Fibroblast of the aortic adventitia (primary cell): ENCODE measurements at places on chromosomes 3 and 15.

DNA sequence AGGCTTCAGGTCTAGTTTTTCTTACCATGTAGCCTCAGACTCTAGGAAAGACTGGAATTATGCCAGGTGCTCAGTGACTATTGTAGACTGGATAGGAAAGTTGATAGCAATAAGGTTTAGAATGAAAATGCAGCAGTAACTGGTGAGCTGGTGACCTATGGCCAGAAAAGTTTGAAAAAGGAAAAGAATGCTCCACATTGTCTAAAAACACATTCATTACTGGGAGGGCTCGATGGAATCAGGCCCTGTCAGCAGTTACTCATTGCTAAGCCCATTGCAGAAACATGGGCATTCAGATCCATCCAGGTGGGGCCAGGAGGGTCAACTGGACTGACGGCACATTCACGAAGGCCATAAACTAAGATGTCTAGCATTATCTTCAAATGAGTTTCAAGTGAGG lies 8.7 kb upstream of the MBNL1 start:
- peak; percentile 56 for DNase-seq

DNA sequence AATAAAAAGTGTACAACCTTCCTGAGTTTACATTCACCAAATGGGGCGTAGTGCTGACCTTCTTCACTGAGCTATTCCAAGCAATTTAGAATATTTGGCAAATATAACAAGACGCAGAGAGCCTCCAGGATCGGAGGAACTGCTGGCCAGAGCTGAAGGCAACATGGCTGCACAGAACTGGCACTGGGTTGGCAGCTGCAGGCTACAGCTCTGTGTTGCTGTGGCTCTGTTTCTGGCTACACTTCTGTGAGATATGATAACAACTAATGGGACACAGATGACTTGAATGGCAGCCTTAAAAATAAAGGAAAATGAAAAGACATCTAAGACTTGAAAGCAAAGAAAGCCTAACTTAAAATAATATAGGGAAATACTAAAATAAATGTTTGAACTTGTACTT lies 10.8 kb upstream of the SLC6A20 start:
- no peak for DNase-seq

GRCh38 chr3:196757876-196758739 lies 18.5 kb downstream of the PAK2 start:
- DNase-seq, result peak; percentile 59

DNA sequence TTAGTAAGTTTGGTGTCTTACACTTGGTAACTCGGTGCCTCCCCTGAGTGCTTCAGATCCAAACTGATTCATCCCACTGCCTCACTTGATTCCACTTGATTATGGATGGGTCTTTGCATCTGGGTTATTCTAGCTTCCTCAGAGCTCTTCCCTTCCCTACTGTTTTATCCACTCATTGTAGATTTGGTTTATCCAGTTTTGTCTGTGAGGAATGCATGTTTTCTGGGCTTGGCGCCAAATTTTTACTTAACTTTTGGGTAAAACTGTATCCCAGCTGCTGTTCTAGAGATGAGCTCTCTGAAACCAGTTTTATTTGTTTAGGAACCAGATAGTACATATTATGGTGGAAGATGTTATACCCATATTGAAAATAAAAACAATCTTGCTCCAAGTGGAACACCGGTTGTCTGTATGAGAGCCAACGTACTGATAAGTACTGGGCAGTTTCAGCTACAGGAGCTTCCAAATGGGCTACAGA lies 20.9 kb downstream of the RAD54L2 start:
- peak; percentile 86 for DNase-seq

GRCh38 chr15:70254311-70254869 lies 156.7 kb upstream of the TLE3 start:
- DNase-seq, result no peak

DNA sequence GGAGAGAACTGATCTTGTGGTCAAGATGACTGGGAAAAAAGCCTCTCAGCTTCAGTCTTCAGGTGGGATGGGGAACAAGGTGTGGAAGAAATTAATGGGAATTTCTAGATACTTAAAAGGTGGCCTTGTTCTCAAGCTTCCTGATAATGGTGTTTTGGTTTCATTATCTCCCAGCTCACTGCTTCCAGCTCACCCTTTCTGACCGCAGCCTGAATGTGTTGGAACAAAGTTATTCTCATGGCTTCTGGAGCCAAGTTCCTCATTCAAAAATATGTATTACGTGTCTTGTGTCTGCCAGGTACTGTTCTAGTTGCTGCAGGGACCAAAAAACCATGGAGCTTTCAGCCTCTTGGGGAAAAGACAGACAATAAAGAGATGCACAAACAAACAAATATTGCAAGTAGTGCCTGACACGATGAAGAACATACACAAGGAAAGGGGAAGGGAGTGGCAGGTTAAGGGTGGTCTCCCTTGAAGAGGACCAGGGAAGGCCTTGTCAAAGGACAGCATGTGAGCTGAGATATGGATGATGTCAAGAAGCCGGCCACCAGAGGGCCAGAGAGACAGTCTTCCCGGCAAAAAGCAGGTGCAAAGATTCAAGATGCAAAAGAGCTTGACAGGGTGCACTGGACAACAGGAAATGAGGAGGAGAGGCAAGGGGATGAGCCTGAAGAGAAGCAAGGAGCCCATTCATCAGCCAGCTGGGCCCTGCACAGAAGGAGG lies 35.5 kb downstream of the ARRDC4 start:
- DNase-seq, result peak; percentile 43

DNA sequence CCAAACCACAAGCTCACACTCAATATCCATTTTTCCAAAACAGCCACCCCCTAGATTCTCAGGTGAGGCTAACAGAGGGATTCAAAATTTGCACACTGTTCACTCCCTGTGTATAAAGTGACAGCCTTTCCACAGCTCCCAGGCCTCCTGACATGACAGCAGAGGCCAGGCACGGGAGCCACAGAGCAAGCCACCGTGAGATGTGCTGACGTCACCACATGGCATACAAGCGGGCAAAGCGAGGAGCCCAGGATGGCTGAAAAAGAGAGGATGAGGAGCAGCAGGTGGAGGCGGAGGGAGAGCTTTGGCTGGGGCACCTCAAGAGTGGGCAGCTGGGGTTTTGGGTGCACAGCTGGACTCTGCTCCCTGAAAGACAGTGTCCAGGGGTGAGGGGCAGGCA lies 27.1 kb downstream of the EHD4 start:
- DNase-seq, result no peak

DNA sequence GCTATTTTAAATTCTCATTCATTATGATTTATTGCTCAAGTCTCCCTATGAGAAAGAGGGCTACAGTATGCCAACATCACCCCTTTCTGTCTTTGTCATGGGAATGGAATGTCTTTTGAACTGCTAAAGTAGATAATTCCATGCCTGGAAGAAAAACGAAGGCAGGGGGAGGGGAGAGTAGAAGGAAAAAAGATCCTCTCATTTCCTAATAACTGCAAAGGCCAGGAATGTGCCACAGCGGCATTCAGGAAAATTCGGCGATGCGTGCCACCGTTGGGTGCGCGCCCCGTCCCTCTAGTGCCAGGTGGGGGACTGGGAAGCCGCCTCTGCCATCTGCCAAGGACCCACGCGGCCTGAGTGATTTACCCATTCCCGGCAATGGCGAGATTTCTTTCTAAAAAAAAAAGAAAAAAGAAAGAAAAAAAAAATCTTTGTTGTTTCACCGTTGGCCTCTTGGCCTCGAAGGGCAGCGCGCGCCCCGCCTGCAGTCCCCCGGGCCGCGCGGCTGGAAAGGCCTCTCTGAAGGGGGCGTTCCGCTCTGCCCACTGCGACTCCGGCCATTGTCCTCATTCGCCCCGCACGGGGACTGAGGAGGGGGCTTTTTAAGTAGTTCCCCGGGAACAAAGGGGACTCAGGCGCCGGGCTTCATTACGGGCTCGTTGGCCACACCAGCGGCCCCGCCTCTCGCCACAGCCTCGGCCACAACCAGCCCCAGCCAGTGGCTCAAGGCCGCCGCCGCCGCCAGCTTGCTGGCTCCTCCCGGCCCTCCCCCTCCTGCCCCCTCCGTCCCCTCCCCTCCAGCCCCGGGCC lies 54.5 kb downstream of the CPN2 start:
- DNase-seq, result peak; percentile 92

DNA sequence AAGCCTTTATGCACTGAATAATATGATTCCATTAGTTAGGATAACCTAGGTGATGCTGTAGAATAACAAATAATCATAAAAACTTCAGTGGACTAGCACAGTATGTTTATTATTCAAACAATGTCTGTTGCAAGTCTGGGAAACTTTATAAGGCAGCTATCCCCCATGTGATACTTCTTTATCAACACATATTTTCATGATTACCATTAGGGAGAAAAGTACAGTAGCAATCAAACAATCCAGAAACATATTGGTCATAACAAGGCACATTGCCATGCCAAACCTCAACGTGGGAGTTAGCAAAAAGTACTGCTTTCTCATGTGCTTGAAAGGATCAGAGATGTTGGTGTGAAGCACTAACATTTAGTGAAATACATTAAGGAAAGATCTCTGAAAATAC lies 35.5 kb downstream of the EOMES start:
- DNase-seq, result peak; percentile 93

- no peak for DNase-seq
Measured at GRCh38 chr3:139444446-139444845, 31.9 kb downstream of the RBP2 start.

GRCh38 chr15:78075490-78076230 lies 1.9 kb downstream of the TBC1D2B start:
- peak; percentile 93 for DNase-seq

- DNase-seq, result no peak
Measured at GRCh38 chr3:17307887-17308286, 423.1 kb downstream of the PLCL2 start.

DNA sequence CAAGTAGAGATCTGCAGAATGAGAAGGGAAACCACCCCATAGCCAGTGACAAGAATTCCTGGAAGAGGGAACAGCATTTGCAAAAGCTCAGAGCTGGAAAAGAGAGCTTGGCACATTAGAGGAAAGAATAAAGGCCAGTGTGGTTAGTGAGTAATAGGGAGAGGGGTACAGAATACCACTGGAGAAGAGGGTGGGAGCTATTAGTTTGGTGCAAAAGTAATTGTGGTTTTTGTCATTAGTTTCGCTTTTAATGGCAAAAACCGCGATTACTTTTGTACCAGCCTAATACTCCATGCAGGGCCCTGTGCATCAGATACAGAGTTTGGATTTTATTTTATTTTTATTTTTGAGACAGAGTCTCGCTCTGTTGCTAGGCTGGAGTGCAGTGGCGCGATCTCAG lies 9.8 kb downstream of the SLC24A1 start:
- DNase-seq, result no peak

DNA sequence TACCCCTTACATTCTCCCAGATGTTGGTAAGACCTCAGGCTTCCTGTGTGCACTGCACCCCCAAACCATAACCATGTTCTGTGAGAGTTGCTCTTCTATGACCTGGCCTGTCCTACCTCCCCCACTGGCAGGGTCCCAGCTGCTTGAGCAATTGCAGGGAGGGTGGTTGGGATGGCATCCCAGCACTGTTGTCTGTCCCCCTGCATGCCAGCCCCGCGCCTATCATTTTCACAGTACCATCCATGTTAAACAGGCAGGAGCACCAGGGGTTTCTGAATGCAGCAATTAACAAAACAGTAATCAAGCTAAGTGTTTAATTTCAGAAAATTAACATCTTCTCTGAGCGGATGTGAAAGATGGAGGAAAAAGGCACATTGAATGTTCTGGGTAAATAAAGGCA lies 345.5 kb downstream of the EPHB1 start:
- no peak for DNase-seq

DNA sequence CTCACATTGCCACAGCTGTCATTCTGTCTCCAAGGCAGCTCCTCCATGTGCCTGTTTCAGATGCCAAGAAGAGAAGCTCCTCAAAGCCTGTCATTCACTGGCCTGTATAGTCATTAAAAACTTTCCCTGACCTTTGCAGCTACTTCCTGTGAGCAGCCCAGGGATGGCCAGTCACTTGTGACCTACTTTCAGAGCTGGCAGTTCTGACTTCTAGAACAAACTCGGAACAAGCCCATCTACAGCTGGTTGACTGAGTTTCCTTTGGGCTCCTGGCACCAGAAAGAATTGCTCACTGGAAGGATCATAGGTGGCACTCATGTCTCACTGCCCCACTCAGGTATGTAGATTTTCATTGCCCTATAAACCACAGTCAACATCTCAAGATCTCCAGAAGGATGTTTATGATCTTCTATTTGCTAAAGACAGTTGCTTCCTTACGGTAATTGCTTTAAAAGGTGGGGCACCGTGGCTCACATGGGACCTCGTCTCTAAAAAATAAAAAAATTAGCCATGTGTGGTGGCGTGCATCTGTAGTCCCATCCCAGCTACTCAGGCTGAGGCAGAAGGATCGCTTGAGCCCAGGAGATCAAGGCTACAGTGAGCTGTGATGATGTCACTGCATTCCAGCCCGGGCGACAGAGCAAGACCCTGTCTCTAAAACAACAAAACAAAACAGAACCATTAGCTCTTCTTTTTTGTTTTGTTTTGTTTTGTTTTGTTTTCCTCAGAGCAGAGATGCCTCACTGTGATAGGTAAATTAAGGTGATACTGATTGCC lies 11.2 kb upstream of the ATP13A3 start:
- no peak for DNase-seq

DNA sequence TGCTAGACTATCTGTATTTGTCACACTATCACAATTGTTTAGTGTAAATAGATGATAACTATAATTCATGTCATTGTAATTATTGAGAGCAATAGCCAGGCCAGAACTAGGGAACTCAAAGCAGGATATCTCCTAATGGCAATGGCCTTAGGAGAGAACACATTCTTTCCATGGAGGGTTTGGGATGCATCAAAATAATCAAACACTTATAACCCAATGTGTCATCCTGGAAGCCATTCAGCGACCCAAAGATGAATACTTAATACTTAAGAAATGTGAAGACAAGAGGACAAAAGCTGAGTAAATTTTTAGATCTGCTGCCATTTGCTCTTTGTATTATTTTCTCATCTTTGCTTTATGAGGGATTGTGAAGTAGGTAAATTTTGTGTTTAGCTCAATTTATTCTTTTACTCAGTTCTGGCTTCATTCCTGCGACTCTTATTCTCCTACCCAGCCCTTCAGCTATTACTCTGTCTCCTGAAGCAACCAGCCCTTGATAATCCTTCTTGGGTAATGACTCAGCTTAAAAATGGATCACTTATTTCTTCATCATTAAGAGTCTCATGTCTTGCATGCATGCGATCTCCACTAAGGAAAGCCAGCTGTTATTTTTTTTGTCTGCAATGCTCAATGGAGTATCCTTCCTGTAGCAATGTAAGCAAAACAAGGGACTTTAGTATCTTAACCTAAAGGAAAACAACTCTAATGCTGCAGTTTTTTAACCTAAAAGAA lies 2.0 kb downstream of the OR4F15 start:
- peak; percentile 23 for DNase-seq

DNA sequence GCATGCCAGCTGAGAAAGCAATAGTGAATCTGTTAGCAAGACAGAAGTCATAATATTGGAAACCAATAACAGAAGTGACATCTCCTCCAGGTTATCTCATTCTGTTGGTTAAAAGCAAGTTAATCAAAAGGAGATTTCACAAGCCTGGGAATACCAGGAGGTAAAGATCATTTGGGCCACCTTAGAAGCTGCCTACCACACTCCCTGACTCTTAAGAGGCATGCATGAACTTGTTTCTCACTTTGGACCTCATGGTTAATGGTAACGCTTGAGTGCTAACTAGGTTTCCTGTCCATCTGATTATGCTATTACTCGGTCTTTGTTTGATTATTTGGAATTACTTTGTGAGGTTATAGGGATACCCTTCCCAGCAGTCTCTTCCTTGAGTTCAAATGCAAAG lies 650.8 kb upstream of the SGO1 start:
- no peak for DNase-seq

GRCh38 chr3:39542588-39542988 lies 75.1 kb downstream of the MOBP start:
- DNase-seq, result no peak
